Astrocyte of the hippocampus (primary cell): ENCODE measurements at places on chromosomes 1 and 21.

GRCh38 chr1:186812570-186812969, 16.2 kb upstream of the PLA2G4A start:
- peak; percentile 85 for DNase-seq

- DNase-seq: peak; percentile 26
These were observed 31.9 kb downstream of the GNPAT start for GRCh38 chr1:231272880-231273279.

GRCh38 chr21:20592463-20592862, 405.7 kb upstream of the NCAM2 start:
- DNase-seq: no peak

GRCh38 chr1:37602750-37603694, 7.3 kb upstream of the GNL2 start:
- peak; percentile 49 for DNase-seq

DNA sequence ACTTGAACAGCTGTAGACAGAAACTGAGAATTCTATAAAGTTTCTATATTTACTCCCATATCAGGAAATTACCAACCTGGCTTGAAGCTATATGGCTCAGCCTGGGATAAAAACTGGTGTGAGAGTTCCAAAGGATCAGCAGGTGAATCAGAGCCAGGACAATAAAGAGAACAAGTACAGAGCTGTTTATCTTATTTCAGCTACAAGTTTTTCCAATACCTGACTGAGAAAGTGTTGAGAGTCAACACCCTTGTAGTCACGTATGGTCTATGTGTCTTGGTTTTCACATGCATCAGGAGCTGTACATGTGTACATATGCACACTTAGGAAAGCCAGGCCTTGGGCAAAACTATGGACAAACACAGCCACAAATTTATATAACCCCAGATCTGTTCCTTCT, 40.7 kb upstream of the CXADR start:
- no peak for DNase-seq

DNA sequence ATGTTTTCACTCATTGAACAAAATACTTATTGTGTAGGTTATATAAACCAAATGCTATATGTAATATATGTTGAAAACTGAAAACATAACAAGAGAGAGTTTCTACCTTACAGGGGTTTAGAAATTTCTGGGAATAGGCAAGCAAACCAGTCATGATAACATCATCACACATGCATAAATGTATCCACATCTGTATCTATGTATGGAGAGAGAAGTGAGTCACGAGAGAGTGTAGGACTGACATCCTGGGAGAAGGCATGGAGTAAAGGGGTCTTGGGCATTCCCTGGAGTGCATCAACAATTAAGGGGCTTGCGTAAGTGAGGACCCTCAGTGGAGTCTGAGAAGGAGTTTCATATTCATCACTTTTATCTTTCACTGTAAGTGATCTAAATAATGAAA, 65.5 kb downstream of the PCNX2 start:
- DNase-seq: no peak

- peak; percentile 30 for DNase-seq
These were observed 50.8 kb downstream of the PAX7 start for GRCh38 chr1:18681423-18681835.
